ENCODE measurements at places on chromosomes 7 and 10.

DNA sequence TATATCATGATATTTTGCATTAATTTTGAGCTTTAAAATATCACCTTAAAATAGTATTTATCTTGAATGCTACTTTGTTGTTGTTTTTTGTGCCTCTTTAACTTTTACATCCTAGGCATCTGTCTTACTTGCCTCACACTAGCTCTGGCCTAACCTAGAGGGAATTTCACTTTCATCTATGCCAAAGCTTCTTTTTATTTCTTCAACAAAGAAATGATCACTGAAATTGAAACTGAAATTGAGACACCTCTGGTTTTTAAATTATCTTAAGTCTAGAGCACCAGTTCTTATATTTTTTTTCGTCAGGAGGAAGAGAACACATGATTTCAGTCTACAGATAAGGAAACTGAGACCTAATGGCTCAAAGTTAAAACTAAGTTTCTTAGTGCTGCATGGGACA is 3.5 kb upstream of the SCIN start:
- no peak for DNase-seq

- DNase-seq, result no peak
Measured at GRCh38 chr7:32045228-32045627, 25.0 kb downstream of the PDE1C start.

- DNase-seq, result no peak
Measured at GRCh38 chr10:132412316-132413192, 15.6 kb downstream of the PWWP2B start.

GRCh38 chr10:64033711-64034110 is 512.5 kb downstream of the REEP3 start:
- no peak for DNase-seq

DNA sequence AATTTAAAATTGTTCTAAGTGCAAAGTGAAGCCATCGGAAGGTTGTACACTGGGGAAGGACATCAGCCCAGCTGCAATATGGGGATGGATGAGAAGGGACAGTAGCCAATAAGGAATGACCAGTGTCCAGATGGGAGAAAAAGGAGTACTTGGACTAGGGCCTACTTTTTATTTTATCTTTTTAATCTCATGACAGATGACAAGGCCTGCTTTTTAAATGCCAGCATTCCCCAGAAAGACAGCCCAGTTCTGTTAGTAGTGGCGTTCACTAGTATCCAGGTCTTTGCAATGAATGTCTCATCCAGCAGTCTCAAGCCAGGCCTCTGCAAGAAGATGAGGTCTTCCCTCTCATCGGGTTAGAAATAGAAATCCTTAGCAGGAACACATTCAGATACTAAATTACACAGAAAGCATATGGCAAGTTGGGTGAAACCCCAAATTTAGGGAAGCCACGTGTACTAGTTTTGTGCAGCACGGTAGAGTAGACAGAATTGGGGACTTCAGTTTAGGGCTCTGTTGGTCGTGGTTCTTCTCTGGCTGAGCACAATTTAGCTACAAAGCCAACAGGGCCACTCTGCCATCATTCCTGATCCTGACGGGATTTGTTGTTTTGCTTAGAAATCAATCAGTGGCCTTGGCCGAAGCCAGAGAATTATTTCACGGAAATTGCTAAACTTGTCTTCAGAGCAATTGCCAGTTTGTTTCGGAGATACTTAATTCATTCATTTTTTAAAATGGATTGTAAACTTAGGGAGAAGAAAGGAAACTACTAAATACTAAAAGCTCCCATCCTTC is 227.8 kb downstream of the ARHGAP21 start:
- no peak for DNase-seq

DNA sequence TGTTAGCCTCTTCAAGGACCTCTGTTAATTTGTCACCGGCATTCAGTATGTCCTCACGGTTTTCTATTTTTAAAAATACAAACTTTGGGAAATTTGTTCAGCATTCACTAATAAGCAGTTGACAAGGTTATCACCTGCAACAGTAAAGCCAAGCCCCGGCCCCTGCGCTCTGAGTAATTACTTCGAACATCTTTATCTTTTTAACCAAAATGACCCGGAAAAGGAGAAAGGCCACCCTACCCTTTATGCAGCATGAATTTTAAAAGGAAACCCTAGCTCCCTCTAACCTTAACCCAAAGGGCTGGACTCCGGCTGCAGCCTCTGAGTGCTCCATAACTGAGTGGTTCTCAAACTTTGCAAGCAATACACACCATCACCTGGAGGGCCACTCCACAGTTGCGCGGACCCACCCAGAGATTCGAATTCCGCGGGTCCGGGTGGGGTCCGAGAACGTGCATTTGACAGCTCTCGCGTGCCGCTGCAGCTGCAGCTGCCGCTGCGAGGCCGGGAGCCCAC is 940 bp downstream of the NSMCE4A start:
- DNase-seq, result no peak

DNA sequence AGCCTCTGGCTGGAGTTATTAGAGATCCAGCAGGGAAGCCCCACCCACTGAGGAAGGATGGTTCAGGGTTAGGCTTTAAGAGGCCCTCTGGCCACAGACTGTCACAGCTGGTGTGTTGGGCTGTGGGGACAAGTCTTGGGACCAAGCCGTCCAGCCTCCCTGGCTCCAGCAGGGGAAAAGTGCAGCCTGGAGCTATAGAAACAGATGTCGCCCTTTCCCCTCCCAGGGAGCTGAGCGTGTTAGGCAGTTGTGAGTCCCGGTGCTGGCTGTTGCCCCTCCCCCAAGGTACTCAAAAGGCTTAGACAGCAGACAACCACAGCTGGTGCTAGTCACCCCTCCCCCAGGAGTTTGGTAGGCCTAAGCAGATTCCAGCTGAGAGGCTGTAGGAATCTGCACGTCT is 143.4 kb downstream of the TMEM168 start:
- DNase-seq, result no peak

DNA sequence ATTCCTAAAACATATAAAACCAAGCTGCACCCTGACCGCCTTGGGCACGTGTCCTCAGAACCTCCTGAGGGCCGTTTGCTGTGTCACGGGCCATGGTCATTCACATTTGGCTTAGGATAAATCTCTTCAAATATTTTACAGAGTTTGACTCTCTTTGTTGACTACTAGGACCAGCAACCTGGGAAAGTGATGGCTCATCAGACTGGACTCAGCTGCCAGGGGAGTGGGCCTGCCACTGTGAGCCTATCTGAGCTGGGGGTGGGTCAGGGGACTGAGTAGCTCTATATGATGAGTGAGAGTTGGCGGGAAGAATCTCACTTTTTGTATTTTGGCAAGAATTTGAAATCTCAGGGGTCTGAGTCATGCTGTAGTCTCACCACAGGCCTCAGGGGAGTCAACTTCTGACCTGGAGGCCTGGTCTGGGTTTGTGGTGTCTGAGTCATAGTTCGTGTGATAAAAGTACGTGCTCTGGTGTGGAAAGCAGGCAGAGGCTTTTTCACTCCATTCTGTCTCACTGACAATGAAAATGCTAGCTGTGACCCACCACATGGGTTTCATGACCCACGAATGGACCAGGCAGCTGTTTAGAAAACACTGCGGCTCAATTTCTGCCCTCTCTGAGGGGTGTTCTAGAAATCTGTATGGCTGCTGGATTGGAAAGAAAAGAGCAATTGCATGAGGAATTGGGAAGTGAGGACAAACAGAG is 4.2 kb upstream of the UPP1 start:
- DNase-seq, result peak; percentile 98

GRCh38 chr7:157021871-157022680 is 11.6 kb upstream of the MNX1 start:
- no peak for DNase-seq

DNA sequence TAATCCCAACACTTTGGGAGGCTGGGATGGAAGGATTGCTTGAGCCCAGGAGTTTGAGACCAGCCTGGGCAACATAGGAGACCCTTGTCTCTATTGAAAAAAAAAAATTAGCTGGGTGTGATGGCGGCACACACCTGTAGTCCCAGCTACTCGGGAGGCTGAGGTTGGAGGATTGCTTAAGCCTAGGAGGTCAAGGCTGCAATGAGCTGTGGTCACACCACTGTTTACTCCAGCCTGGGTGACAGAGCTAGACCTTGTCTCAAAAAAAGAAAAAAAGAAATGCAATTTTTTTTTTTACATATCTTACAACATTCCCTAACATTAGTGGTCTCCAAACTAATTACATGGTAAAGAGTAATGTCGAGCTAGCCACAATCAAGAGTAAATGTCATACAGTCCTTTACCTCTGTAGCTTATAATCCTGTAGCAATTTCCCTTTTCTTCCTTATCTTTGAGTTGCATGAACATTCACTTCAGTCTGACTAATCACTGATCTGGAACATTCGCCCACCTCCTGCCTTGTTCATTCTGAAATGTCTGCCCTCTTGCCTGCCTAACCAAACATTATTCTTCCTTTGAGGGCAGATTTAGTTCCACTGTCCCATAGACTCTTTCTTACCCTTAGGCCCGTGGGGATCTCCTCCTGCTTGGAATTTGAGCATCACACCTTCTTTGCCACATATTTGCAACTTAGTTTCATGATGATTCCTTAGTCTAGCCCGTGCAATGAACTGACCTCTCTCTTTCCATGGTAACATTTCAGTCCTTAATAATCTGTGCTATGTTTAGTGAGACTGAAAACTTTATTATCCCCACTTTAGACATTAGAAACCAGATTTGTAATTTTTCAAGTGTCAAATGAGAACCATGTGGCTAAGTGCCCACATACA is 4.8 kb upstream of the VCL start:
- DNase-seq, result peak; percentile 50

DNA sequence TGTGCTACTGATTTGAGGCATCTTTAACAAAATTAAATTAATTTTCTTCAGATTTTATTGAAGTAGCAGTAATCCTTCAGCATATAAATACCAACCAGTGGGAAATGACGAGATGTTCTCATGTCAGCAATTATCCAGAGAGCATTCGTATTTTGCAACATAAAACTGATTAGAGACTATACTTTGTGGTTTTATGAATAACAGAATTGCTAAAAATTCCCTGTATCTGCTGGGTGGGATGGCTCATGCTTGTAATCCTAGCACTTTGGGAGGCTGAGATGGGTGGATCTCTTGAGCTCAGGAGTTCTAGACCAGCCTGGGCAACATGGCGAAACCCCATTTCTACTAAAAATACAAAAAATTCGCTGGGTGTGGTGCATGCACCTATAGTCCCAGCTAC is 56.9 kb downstream of the ATAD1 start:
- DNase-seq, result no peak

GRCh38 chr10:32000937-32001336 is 55.3 kb downstream of the KIF5B start:
- DNase-seq, result peak; percentile 25

- peak; percentile 85 for DNase-seq
Measured at GRCh38 chr10:17062493-17062892, 67.1 kb downstream of the CUBN start.

- no peak for DNase-seq
Measured at GRCh38 chr10:73093922-73094850, 2.5 kb downstream of the P4HA1 start.

DNA sequence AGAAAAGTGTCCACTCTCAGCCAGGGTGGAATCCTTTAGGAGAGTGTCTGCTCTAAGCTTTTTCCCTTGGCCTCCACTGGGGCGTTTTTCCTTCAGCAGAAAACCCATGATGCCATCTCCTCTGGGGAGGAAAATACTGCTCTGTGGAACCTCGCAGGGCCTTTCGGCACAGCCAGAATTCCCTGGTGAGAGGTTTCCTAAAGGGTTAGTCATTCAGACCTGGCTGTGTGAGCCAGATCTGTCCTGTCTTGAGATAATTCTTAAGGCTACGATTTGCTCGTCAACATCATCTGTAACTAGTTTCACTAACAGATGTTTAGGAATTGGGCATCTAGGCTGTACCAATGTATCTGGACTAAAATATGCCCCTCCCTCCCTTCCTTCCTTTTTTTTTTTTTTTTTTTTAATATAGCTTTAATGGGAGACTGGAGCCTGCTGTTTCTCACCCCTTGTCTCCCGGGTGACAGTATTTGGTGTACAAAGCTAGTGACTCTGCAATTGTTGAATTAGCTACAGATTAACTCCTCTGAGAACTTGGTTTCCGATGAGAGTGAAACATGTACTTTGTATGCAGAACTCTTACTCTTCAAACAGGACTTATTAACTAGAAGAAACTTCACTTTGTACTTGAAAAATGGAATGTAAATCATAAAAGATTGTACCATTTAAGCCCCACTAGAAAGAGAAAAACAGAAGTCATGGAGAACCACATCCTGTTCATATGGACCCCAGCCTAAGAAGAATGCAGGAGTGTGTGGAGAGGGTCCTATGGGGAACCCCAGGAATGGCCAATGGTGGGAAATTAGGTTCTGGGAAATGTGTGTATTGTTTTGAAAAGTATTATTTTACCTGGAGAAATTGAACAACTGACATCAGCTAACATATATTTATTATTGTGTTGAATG is 230.9 kb downstream of the CAMK1D start:
- DNase-seq, result no peak

GRCh38 chr10:129837909-129838582 is 126.0 kb downstream of the EBF3 start:
- DNase-seq, result no peak

GRCh38 chr7:78683566-78683965 is 769.9 kb downstream of the MAGI2 start:
- DNase-seq, result no peak

GRCh38 chr10:3763852-3764625 is 21.0 kb downstream of the KLF6 start:
- no peak for DNase-seq

- DNase-seq, result no peak
Measured at GRCh38 chr7:99489235-99489634, 10.8 kb downstream of the ZNF394 start.

DNA sequence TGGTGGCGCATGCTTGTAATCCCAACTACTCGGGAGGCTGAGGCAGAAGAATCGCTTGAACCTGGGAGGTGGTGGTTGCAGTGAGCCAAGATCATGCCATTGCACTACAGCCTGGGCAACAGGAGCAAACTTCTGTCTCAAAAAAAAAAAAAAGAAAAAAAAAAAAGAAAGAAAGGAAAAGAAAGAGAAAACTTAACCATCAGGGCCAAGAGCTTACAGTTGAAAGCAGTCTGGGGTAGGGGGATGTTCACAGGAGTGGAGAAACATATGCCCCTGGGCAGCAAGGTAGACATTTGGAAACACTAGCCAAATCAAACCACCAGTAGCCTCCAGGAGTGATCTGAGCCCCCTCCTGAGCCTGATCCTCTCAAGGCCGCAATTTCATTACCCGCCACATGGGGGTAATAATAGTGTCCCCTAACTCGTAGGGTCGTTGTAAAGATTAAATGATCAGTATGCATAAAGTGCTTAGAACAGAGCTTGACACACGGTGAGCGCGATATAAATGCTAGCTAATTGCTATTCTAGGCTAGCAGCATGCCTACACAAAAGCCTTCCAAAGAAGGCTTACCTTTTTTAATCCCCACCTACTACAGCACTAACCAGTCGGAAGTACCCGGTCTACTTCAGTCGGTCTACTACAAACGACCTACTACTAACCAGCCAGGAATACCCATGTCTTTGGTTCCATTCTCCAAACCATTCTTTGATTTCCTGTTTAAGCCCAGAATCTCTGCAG is 274.3 kb upstream of the NEBL start:
- DNase-seq, result no peak

- DNase-seq, result no peak
Measured at GRCh38 chr7:84792231-84792893, 394.5 kb downstream of the SEMA3D start.

Measured in brain microvascular endothelial cell (primary cell).